COR-L47 (cell line): ENCODE measurements at places on chromosomes 5 and 9.

GRCh38 chr9:8255850-8256249, 456.3 kb upstream of the DMAC1 start:
- DNase-seq, result no peak

- no peak for DNase-seq
These were observed 2.0 kb downstream of the PROP1 start for GRCh38 chr5:177994063-177994462.

DNA sequence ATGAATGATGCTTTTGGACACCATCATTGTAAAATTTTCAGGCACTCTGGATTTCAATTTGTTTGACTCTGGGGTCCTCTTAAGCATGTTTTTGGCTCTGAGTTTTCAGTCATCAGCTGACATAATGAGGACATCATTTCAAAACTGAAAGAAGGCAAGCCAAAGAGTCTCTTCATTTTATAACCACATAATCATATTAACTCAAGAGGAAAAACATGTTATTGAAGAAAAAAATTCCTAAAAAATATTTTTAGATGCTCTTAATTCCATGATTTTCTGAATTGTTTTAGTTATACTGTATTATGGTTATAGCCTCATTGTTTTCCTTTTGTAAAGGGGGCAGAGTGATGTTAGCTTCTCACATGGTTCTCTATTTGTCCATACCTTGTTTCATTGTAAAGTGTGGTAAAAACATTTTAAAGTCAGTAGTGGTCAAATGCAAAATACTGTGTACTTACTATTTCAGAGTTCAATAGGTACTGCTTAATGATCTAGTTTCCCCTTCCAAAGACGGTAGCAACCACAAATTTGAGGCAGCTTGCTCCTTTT, 472.1 kb downstream of the DMRT2 start:
- no peak for DNase-seq

GRCh38 chr5:106545325-106545724, 1125.4 kb downstream of the EFNA5 start:
- DNase-seq, result no peak

GRCh38 chr5:80191991-80192398, 63.9 kb downstream of the SERINC5 start:
- no peak for DNase-seq

DNA sequence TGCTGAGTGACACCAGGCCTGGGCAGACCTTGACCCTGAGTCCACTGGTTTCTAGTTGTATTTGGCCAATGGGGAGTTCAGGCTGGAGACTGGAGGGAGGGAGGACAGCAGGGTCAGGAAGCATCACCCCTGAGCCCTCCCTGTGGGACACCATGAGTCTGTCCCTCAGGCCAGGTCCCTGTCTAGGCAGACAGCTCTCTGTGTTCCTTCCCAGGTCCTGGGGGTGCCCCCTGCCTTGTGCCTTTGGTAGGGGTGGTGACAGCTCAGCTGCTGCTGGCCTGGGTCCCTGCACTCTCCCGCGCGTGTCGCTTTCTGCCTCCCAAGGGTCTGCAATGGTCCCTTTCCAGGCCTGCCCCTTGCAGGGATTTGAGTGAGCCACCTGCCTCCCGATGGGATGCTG, 125.5 kb downstream of the OLFM1 start:
- DNase-seq, result no peak

- DNase-seq, result no peak
These were observed 60.5 kb downstream of the OLFM1 start for GRCh38 chr9:135147938-135148337.

GRCh38 chr5:144017631-144018030, 152.8 kb downstream of the YIPF5 start:
- DNase-seq, result no peak

DNA sequence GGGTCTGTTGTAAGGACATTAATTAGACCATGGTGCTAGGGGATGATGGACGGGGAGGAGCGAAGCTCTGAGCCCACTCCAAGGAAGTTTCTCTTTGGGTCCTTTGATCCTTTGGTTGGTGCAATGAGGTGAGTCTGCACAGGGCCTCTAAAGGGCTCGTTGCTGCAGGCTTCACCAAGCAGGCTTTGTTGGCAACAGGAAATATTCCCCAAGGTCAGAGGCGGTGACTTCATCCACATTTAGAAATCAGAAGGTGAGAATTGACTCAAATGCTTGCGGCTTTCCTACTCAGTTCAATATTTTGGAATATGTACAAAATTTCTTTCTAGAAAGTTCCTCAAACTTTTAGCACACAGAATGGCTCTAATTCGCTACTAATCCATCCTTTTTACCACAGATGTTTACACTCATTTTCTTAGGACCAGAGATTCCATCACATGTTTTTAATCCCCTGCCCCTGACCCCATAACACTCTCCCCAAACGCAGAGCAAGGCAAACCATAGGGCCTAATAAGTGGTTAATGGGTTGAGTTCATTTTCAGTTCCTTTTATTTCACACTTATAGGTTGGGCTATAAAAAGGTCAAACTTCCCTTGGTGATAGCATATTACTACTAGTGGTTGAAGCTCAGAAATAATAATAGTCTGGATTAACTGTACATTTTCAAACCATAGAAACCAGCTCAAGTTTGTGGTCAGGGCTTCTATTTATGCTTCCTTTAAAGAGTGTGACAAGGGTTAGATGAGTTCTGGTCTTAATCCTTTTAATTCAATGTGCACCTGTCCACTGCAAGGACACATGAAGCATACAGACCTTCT, 37.3 kb upstream of the TMEM252 start:
- no peak for DNase-seq

- no peak for DNase-seq
These were observed 39.9 kb upstream of the SEMA6A start for GRCh38 chr5:116614603-116614920.

- no peak for DNase-seq
These were observed 37.0 kb downstream of the C5orf22 start for GRCh38 chr5:31569068-31569467.
